GOT3 (cell line): ENCODE measurements at places on chromosomes 7 and 10.

GRCh38 chr7:158273138-158273651 lies 314.4 kb downstream of the PTPRN2 start:
- no peak for DNase-seq

DNA sequence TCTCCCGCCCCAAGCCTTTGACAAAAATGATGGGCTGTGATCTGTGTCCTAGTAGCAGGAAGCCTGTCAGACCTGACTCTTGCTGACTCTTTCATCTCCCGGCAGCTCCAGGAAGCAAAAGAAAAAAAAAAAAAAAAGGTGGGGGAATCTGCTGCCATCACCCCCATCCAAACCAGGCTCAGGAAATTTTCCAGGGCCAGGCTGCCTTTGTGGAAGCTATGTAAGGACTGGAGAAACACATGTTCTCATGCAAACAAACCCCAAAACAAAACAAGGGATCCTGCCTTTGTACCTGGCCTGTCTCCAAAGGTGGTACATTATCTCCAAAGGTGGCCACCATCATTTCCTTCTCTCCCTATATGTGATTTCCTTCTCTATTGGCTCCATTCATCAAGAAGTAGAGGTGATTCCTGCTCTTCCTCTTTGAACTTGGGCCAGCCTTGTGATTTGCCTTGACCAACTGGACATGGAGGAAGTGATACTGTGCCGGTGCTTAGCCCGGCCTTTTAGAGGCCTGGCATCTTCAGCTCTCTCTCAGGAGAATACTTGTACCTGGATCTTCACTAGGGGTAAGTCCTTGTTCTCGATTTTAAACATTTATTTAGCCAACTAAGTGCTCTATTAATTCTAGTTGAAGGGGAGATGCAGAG lies 192.2 kb upstream of the SVIL start:
- DNase-seq = no peak

- no peak for DNase-seq
These were observed 154.3 kb downstream of the PHF14 start for GRCh38 chr7:11127988-11128387.

DNA sequence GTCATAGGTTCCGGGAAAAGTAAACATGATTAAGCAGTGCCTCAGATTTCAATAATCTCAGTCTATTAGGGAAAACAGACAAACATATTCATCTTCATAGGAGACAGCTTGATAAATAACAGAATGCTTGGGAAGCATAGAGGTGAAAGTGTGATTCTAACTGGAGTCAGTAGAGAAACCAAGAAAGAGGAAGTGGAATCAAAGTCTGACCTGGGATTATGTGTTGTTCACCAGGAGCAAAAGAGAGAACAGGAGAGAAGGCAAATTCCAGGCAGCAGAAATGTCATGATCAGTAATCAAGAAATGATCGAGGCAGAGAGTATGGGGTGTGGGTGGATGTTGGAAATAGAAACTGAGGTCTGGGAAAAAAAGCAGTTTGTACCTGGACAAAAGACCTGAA lies 43.7 kb downstream of the DGKB start:
- no peak for DNase-seq

GRCh38 chr7:94482796-94483195 lies 26.8 kb upstream of the CASD1 start:
- DNase-seq = no peak

DNA sequence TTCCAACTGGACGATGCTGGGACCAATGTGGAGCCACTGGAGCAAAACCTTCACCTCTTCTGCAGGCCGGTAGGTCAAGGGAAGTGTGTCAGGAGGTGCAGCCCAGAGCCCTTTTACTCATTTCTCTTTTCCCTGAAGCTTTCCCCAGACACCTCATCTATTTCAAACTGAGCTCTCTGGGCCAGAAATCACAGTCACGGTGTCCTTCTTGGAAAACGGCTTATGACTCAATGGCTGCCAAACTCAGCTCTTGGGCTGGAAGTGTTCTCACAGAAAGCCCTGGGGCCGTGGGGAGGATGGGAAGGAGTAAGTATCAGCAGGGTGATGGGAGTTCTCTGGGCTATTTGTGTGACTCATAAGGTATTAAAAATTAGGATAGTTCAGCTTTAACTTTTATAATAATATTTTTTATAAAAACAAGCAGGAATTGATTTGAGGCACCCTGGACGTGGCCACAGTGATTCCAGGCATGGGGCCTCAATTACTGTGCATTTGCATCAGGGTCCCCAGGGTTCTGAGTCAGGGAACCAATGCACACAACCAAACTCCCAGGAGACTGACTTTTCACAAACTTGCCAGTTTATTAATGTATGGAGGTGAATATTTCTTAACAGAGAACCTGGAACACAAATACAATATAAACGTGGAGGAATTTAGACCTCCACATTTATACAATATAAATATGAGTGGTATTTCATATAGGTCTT lies 187.4 kb upstream of the TMEM72 start:
- peak; percentile 27 for DNase-seq

GRCh38 chr10:62590306-62590705 lies 214.2 kb upstream of the ADO start:
- no peak for DNase-seq

DNA sequence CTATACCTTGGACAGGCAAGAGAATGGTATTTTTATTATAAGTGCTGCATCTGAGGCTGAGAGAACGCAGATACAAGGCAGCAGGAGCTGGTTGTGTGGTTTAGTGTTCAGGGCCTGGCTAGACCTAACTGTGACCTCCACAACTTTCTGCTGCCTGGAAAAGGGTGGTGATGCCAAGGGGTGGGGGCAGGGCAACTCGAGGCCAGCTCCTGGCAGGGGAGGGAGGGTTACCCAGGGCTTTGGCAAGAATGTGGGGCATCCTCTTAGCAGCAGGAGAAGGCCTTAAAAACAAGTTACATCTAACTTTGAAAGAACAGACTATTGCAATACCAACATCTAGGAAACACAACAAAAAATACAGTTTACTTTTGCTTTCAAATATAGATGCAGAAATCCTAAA lies 13.0 kb downstream of the MXI1 start:
- DNase-seq = no peak

GRCh38 chr7:134315679-134316538 lies 821 bp downstream of the SLC35B4 start:
- DNase-seq = no peak

DNA sequence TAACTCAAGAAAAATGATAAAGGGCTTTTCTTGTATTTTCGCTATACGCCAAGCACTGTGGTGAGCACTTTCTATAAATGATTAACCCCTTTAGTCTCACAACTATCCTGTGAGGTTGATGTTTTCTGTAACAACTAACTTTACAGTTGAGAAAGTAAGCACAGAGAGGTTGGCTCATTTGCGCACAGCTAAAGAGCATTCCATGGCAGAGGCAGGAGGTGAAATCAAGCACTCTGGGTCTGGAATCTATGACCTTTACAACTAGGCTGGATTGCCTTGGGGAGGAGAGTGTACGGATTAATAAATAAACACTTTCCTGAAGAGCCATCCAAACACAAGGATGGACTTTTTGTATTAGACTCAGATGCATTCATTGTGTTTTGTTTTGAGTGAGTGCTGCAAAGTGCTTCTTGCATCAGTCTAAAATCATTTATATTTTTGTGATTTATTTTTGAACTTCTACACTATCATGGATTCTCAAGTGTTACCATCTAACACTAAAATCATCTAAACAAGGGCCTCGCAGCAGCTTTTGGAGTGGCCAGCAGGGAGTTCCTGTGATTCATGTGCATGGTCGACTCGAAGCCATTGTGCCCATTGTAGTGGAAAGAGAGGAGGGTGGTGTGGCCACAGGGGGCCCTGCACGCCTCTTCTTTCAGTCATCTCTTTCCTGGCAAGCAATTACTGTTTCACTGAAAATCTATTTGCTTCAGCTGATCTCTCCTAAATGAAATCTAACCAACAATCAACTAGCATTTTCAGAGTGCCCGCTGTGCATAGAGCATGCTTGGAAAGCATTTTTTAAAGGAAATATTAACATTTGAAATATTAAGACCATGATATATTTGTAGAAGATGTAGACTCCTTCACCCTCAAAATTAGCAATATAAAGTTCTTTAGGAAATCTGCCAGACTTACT lies 633.4 kb upstream of the COBL start:
- no peak for DNase-seq

DNA sequence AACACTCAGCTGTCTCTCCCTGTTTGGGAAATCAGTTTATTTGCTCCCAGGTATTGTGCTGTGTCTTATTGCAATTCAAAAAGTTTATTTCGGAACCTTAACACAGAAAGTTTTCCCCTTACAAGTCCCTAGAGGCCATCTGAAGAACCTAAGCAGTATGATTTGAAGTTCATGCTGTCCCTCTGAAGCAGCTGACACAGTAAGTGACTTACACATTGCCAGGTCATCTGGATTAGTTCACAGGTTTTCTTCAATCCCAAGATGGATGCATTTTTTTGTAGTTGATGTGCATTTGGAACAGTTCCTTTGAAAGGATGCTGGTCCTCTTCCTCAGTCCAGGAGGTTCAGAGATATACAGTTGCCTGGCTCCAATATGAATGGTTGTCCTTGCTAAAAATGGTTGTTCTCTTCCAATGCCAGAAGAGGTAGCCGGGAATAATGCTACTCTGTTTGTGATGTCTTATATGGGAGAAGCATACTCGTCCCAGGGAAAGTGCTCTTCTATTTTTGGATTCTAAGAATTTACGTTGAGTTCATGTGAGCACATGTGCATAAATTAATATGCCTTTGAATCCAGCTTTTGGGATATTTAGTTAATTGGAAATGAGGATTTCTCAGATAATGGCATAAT lies 183.5 kb upstream of the PHYHIPL start:
- no peak for DNase-seq

DNA sequence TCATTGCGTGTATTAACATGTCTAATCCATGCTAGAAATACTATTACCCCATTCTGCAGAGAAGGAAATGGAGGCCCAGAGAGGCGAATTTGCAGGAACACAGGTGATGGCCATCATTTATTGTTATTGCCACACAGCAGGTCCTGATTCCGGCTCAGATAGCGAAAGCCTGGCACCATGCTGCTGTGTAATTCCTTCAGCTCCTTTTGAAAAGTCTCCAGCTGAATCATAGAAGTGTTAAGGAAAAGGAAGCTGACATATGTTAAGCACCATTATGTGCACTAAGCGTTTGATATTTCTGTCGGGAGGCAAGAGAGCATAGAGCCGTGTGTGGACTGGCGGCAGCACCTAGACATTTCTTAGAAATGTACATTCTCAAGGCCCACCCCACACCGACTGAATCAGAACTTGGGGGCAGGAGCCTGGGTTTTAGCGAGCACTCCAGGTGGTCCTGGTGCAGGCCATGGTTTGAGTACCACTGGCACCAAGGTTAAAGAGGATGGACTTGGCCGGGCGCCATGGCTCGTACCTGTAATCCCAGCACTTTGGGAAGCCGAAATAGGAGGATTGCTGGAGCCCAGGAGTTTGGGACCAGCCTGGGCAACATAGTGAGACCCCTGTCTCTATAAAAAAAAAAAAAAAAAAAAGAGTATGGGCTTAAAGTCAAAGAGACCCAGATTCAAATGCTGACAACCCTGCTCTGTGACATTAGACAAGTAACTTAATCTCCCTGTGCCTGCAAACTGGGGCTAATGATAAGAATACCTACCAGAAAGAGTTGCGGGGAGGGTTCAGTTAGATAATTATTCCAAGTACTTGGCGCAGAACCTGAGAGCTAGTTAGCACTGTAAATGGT lies 52.2 kb downstream of the UNC5B start:
- DNase-seq = no peak

- DNase-seq = no peak
These were observed 120.0 kb downstream of the MALRD1 start for GRCh38 chr10:19168584-19168983.

- DNase-seq = no peak
These were observed 503.1 kb downstream of the PTPRN2 start for GRCh38 chr7:158084555-158084954.

- no peak for DNase-seq
These were observed 531.8 kb downstream of the KCNMA1 start for GRCh38 chr10:77105761-77106221.

DNA sequence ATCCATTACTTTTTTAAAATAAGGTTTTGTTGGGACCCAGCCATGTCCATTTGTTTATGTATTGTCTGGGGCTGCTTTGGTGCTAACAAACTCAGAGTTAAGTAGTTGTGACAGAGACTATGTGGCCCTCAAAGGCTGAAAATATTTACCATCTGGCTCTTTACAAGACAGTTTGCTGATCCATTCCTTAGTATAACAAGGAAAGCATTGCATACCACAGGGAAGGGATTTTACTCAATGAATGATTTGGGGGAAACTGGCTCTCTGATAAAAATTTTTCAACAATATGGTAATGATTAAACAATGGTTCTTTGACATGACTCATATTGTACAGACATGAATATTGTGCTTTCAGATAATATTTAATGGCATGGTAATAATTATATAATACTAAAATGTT lies 738.1 kb downstream of the KCNMA1 start:
- DNase-seq = no peak

- DNase-seq = no peak
These were observed 185.2 kb upstream of the PPP1R3A start for GRCh38 chr7:114104035-114104434.

DNA sequence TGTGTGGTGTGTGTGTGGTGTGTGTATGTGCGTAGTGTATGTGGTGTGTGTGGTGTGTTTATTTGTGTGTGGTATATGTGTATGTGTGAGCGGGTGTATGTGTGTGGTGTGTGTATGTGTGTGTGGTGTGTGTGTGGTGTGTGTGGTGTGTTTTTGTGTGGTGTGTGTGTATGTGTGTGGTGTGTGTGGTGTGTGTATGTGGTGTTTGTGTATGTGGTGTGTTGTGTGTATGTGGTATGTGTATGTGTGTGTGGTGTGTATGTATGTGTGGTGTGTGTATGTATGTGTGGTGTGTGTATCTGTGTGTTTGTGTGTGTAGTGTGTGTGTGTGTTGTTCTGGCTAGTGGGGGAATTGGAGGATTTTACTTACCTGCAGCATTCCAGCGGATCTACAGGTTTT lies 427.4 kb downstream of the PAXIP1 start:
- no peak for DNase-seq

- DNase-seq = no peak
These were observed 5.2 kb downstream of the ZNF655 start for GRCh38 chr7:99563650-99564049.
